Thymus (tissue), 14 donors: ENCODE measurements at places on chromosomes 11 and 22.

- peak overlapping the region; percentile 46 for H3K27ac ChIP-seq
- H3K4me3 ChIP-seq = peak overlapping the region; percentile 47
- H3K27me3 ChIP-seq = no peaks in the 10 kb centered on the region
- H3K36me3 ChIP-seq = no peaks in the 10 kb centered on the region
- DNase-seq = no peak
- peaks cover 7% of the 10 kb centered on the region for H3K4me1 ChIP-seq
These were observed 203.7 kb upstream of the SORL1-AS1 start for GRCh38 chr11:121656328-121657090.

- H3K27ac ChIP-seq = peak overlapping the region; percentile 27
- no peaks in the 10 kb centered on the region for H3K36me3 ChIP-seq
- no peak for DNase-seq
These were observed 28.8 kb upstream of the P2RY2 start for GRCh38 chr11:73189315-73189714.

DNA sequence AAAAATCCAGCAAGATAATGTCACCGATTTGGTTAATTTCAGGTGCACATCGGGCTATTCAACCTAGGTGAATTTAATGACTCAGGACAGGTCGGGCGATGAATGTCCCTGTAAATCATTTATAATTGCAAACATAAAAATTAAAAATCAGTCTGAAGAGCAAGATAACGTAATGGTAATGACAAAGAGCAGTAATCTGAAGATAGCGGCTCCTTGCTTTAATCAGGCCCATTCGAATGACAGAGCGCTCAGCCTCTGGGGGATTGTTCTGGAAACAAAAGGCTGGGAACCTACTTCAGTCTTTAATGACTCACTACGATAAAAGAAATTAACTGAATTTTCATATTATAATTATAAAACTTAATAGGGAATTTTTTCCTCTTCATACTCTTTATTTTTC is 61.3 kb downstream of the RCN1 start:
- H3K27me3 ChIP-seq = peaks cover 2% of the 10 kb centered on the region
- H3K4me1 ChIP-seq = no peaks in the 10 kb centered on the region
- no peak for DNase-seq

DNA sequence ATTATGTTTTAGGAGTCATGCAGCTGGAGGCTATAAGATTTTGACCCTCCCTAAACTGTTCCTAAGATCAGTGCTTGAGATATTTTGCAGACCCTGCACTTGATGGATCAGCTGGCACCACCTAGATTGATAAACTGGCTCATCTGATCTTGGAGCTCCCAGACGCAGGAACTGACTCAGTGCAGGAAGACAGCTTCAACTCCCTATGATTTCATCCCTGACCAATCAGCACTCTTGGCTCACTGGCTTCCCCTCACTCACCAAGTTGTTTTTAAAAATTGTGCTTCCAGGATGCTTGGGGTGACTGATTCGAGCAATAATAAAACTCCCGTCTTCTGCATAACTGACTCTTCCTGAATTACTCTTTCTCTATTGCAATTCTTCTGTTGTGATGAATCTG is 637.5 kb upstream of the FAT3 start:
- H3K27me3 ChIP-seq = no peaks in the 10 kb centered on the region
- DNase-seq = no peak
- H3K4me1 ChIP-seq = no peaks in the 10 kb centered on the region
- H3K36me3 ChIP-seq = no peaks in the 10 kb centered on the region

DNA sequence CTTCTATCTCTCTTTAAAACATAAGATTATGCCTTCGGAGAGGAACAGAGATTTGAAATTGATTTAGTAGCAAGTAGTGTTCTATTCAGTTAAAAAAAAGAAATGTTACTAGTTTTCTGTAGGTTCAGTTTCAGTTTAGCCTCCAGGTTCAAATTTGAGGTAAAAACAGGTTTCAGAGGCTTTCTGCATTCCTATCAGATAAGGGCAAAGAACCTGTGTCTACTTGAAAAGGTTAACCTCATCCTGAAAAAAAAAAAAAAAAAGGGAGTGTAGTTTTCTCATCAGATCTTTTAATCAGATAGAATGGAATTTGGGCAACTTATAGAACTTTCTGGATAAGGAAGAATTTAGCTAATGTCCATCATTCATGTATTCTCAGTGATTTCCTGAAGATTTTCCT is 12.1 kb downstream of the C11orf97 start:
- no peak for DNase-seq
- H3K36me3 ChIP-seq = no peaks in the 10 kb centered on the region
- H3K27me3 ChIP-seq = no peaks in the 10 kb centered on the region
- no peak overlapping the region for H3K27ac ChIP-seq

GRCh38 chr11:122210367-122210997 is 94.5 kb upstream of the BLID start:
- no peak overlapping the region for H3K4me3 ChIP-seq
- no peaks in the 10 kb centered on the region for H3K27me3 ChIP-seq
- no peak for DNase-seq
- H3K27ac ChIP-seq = no peak overlapping the region
- H3K4me1 ChIP-seq = no peaks in the 10 kb centered on the region

DNA sequence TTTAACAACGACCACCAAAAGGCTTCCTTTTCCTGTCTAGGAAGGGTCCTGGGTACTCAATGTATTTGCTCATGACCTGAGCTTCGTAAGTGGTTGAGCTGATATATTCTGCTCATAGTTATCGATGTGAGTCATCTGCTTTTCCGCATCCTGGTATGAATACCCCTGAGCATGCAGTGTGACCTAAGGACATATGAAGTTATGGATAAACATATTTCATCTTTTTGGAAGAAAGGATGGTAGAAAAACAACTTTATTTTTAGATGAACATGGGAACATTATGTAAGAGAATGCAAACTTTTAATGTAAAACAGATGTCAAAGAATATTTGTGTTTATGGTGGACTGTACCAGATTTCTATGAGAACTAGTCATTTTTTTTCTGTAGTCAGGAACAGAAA is 28.4 kb downstream of the TRPC6 start:
- no peaks in the 10 kb centered on the region for H3K27me3 ChIP-seq
- H3K4me1 ChIP-seq = no peaks in the 10 kb centered on the region
- H3K27ac ChIP-seq = no peak overlapping the region
- H3K36me3 ChIP-seq = no peaks in the 10 kb centered on the region
- DNase-seq = no peak

DNA sequence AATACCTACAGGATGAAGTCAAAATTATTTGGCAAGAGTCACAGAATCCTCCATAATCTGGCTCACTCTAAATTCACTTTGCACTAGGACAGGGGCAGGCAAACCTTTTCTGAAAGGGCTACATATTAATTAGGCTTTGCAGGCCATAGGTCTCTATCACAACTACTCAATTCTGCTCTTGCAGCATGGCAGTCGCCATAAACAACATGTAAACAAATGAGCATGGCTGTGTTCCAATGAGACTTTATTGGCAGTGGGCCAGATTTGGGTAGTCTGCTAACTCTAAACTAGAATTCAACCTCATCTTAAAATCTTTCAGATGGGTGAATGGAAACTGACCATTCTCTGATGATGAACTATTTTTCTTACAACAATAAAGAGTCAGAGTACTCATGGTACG is 5.8 kb downstream of the THRSP start:
- no peak overlapping the region for H3K4me3 ChIP-seq
- no peaks in the 10 kb centered on the region for H3K4me1 ChIP-seq
- H3K27me3 ChIP-seq = no peaks in the 10 kb centered on the region
- DNase-seq = no peak
- H3K27ac ChIP-seq = no peak overlapping the region

- peak overlapping the region; percentile 86 for H3K4me3 ChIP-seq
- H3K27ac ChIP-seq = peak overlapping the region; percentile 82
- peaks cover 46% of the 10 kb centered on the region for H3K4me1 ChIP-seq
- no peaks in the 10 kb centered on the region for H3K27me3 ChIP-seq
- DNase-seq = no peak
These were observed 563 bp downstream of the BID start for GRCh38 chr22:17773606-17774205.

DNA sequence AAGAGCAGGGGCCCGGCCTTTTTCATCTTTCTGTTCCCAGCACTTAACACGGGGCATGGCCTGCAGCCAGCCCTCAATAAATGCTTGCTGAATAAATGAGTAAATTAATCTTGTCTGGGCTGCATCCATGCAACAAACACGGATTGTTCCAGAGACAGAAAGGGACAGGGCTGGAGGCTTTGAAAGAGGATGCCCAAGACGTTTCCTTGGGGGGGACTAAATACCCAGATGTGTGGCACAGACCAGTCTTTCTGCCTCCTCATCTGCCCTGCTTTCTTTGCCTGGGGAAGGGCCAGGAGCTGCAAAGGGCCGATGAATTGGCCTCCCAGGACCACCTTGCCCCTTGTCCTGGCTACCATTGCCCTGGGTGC is 40.4 kb downstream of the SHISAL1 start:
- H3K36me3 ChIP-seq = no peaks in the 10 kb centered on the region
- peaks cover 3% of the 10 kb centered on the region for H3K27me3 ChIP-seq
- H3K4me1 ChIP-seq = no peaks in the 10 kb centered on the region
- no peak overlapping the region for H3K27ac ChIP-seq
- DNase-seq = no peak

DNA sequence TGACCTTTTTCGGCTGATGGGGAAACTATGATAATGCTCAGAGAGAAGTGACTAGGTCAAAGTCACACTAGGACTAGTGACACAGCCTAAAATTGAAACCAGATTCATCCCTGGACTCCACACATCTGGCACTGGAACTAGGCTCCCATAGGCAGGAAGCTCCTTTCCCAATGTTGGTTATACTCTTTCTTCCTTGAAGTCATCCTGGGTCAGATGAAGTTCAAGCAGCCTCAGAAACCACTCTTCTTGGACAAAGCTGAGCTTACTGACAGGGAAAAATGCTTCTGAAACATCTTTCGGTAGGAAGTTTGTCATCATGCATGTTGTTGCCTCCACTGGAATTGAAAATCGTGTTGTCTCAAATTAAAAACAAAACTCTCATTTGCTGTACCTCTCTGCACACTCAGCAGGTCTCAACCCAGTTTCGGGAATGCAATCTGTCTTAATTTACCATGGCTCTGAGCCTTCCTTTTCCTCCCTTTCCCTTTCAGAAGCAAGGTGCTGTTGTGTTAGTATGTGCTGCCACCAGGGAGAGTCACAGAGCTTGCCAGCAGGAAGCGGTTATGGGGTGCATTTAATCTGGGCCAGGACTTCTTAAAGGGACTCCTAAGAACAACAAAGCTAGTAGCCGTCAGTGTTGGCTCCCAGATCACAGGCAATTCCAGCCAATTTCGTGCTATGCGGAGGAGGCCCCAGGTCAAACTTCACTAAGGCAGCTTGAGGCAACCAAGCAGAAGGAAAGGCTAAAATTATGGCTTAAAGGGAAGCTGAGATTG is 384.8 kb downstream of the TENM4 start:
- DNase-seq = no peak
- no peaks in the 10 kb centered on the region for H3K36me3 ChIP-seq
- H3K4me3 ChIP-seq = no peak overlapping the region
- no peaks in the 10 kb centered on the region for H3K4me1 ChIP-seq

DNA sequence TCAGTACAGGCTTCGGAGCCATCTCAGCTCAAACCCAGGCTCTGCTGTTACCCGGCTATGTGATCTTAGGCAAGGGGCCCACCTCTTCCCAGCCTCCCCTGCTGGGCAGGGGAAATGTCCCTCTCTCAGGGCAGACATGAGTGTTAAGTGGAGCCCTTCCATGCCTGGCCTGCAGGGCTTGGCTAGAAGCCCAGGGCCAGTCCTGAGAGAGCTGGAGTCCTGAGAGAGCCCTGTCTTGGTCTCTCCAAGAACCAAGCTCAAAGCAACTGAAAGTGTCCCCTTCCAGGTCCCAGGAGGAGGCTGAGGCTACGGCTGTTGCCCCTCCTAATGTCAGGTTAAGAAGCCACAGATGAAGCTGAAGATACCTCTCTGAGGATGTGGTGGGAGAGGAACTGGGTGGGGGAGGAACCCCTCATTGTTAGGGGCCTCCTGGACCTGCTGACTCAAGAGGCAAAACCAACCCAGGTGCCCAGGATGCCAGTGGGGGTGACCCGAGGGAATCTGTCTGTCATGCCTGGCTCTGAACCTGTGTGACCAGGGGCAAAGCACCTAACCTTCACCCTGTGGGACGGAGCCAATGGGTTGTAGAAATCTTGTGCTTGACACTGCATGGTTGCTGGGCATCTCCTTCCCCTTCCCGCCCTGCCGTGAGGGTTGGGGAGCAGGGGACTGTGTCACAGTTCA is 4.2 kb downstream of the ZP1 start:
- DNase-seq = peak; percentile 70
- H3K27ac ChIP-seq = peak overlapping the region; percentile 97

DNA sequence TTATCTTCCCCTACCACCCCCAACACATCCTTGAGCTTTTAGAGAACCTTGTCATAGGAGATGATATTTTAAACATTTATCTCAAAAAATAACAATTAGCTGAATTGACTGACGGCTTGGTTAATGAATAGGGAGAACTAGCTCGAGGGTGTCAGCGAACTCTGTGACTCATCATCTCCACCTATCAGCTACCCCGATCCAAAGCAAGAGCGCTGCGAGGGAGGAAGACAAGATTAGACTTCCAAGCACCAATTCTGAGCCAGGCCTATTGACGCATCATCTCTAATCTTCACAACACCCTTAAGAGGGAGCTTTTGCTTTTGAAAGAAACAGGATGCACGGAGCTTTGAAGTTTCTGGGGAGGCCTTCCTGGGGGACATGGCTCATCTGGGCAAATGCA is 51.0 kb upstream of the GALNT18 start:
- H3K27ac ChIP-seq = no peak overlapping the region
- no peaks in the 10 kb centered on the region for H3K27me3 ChIP-seq
- no peak for DNase-seq
- no peak overlapping the region for H3K4me3 ChIP-seq
- no peaks in the 10 kb centered on the region for H3K36me3 ChIP-seq
- H3K4me1 ChIP-seq = no peaks in the 10 kb centered on the region

DNA sequence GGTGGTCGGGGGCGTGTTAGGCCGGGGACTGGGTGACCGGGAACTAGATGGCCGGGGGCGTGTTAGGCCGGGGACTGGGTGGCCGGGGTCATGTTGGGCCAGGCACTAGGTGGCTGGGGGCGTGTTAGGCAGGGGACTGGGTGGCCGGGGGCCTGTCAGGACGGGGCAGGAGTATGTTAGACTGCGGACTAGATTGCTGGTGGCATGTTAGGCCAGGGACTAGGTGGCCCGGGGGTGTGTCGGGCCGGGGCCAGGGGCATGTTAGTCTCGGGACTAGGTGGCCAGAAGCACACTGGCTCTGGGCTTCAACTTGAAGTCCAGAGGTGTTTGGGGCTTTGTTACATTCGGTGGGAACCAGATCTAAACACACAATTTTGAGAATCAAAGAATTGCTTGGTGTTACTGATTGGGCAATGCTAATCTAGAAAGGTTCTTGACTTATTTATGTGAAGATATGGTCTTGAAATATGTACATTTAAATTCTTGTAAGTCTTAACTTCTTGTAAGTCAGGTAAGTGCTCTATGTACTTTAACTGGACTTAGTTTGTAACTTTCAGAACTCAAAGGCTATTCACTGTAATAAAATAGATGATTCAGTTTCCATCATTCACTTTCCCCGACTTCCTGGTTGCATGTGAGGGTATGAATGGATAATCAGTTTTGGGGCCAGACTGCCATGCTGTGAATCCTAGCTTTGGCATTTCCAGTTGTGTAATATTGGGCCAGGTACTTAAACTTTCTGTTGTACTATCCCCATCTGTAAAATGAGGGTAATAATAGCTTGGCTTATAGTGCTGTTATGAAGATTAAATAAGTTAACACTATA is 1.1 kb downstream of the EXT2 start:
- H3K4me1 ChIP-seq = peaks cover 10% of the 10 kb centered on the region
- no peak overlapping the region for H3K27ac ChIP-seq
- peak overlapping the region; percentile 93 for H3K4me3 ChIP-seq
- H3K36me3 ChIP-seq = no peaks in the 10 kb centered on the region
- no peak for DNase-seq

- no peaks in the 10 kb centered on the region for H3K36me3 ChIP-seq
- H3K27me3 ChIP-seq = peaks cover 3% of the 10 kb centered on the region
- peaks cover 9% of the 10 kb centered on the region for H3K4me1 ChIP-seq
- H3K27ac ChIP-seq = no peak overlapping the region
- no peak overlapping the region for H3K4me3 ChIP-seq
These were observed 82.3 kb downstream of the RCN1 start for GRCh38 chr11:32172848-32173834.
